Natural killer cell treated with Interleukin-12 subunit alpha and Interleukin-12 subunit beta and Interleukin-15 and Interleukin-18, amount 100 ng/mL, for 72 hours (primary cell): ENCODE measurements at places on chromosomes 7 and 10. TPM values are rescaled to one million over a fixed set of nuclear protein-coding genes. Genes with fewer than 3 reads are reported as not detected.

Gene SORCS3
- not detected for total RNA-seq

DNA sequence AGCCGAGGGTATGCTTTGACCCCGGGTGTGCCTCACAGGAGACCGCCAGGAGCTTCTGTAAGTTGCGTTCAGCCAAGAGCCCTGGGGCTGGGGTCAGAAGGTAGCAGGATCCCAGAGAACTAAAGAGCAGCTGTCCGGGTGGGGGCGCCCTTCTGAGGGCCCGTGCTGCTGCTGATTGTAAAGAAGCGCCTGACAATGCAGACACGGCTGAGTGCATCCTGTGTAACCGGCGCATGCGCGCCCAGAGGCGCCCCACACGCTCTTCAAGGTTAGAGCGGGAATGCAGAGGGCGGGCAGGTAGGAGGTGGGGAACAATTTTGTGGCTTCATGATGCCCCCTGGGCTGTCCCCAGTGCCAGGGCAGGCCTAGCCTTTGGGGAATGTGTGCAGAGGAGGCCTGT, 210.2 kb upstream of the CTBP2 start:
- H3K36me3 ChIP-seq: no peaks in the 10 kb centered on the region
- H3K27me3 ChIP-seq: peaks cover 42% of the 10 kb centered on the region
- no peak overlapping the region for H3K4me3 ChIP-seq
- DNase-seq: no peak
- no peak overlapping the region for H3K27ac ChIP-seq

DNA sequence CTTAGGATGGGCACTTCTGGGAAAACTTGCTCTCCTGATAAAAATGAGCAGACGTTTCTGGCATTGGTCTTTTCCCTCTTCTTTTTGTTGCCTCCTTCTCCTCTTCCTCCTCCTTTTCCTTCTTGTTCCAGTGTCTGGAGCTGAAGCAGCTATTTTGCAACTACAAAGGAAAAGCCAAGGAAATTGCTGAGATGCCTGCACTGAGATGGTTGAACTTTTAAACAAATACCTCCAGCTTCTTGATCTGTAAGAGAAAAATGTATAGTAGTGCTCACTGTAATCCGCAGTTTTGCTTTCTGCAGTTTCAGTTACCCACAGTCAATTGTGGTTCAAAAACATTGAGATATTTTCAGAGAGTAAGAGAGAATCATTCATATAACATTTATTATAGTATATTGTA, 7.5 kb upstream of the SND1 start:
- no peak overlapping the region for H3K4me3 ChIP-seq
- H3K4me1 ChIP-seq: no peaks in the 10 kb centered on the region
- no peak overlapping the region for H3K27ac ChIP-seq

- no peak for DNase-seq
- no peaks in the 10 kb centered on the region for H3K27me3 ChIP-seq
- H3K36me3 ChIP-seq: no peaks in the 10 kb centered on the region
- H3K4me3 ChIP-seq: no peak overlapping the region
Measured at GRCh38 chr10:60420991-60421894, 31.6 kb upstream of the ANK3 start.

- H3K27ac ChIP-seq: no peak overlapping the region
- H3K4me1 ChIP-seq: peaks cover 23% of the 10 kb centered on the region
- DNase-seq: no peak
- no peak overlapping the region for H3K4me3 ChIP-seq
Measured at GRCh38 chr10:878895-879294, 52.6 kb downstream of the LARP4B start.

- H3K4me1 ChIP-seq: peaks cover 13% of the 10 kb centered on the region
- no peak overlapping the region for H3K27ac ChIP-seq
- no peaks in the 10 kb centered on the region for H3K36me3 ChIP-seq
- no peak for DNase-seq
Measured at GRCh38 chr10:97069026-97069425, 116.7 kb downstream of the SLIT1 start.
